HEK293T (cell line): ENCODE measurements at places on chromosomes 2 and 18.

DNA sequence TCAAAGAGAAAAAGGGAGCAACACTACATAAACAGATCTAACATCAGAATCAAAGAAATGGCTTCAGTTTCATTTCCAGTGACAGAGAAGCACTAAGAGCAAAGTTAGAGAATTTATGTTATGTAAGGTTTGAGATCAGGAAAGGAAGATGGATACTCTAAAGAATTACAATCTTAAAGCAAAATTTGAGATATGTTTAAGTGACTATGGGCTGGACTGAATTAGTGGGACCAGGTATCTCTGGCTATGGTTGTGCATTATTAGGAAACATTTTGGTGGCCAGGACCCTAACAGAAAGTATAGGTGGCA, 208.2 kb downstream of the CCDC178 start:
- no peak for DNase-seq

DNA sequence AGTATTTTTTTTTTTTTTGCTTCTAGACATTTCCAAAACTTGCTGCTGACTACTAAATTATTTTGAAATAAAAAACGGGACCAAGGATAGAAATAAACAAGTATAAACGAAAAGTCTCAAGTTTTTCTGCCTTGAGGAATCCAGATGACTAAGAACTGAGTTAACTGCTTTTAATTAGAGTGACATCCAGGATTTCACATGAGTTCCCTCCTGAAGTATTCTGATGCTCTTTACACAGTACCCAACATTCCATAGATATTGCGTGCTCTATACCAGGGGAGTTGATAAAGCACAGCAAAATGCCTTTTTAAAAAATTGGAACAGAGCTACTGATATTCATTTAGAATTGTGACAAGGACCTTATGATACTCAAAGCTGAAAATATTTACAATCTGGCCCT, 618.0 kb downstream of the CCDC85A start:
- DNase-seq: no peak

GRCh38 chr2:98822301-98823164, 91.6 kb upstream of the MGAT4A start:
- no peak for DNase-seq

DNA sequence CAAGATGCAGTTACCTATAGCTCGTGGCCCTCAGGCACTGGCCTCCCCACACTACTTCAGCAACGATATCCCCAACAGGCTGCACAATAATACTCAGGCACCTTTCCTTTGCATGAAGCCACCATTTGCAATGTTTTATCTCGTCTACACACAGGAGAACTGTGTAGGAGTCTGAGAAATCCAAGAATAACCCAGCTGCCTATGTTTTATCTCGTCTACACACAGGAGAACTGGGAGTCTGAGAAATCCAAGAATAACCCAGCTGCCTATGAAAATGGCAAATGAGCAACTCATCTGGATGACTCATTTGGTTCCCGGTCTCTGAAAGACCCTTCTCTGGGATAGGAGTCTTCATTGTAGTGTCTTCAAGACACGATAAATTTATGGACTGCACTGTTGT, 18.3 kb upstream of the LNPK start:
- DNase-seq: no peak

DNA sequence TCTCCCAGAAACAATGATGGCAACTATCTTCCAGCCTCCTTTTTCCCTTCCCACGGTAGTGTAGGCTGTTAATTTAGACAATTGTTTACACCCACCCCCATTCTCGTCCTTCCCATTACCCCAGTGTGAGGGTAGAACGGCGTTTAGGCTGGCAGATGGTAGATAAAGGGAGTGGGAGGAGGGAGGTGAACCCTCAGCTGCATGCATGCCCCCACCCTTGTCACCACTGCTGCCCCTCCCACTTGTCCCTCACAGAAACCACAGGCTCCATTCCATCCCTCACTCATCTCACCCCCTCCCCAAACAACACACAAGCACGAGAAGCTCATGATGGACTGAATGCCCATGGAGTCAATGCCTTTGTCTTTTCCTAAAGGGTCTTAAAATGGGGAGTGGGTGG, 107.9 kb upstream of the PARD3B start:
- DNase-seq: no peak

DNA sequence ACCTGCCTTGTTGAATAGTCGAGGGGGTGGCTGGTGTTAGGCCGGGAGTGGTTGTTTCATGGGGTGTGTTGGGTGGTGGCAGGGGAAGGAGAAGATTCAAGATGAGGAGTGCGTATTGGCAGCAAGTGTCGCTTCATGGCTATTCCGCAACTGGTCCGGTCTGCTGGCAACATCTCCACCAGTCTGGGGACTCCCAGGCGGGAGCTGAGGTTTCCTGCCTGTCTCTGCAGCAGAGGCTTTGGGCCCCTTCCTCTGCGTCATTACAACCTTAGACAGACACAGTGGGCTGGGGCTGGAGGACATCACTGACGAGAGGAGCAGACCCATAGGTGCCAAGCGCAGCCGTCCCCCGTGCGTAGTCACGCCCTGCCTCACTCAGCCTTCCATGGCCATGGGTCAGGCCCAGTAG, 64.0 kb upstream of the MCFD2 start:
- DNase-seq: no peak

DNA sequence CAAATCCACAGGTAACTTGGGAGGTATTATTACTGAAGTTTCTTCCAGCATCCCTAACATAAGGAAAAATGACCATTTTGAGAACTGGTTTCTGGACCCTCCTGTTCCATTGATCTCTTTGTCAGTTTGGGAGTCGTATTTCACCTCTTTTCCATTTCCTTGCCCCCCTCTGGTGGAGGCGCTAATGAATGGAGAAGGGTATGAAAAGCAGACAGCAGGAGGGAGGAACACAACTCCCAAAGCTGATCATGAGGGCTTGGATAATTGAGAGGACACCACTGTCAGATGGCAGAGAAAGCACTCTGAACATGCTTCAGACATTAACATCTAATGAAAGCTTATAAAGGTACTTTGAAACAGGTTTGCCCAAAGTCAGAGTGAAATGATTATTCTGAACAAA, 56.6 kb upstream of the TLK1 start:
- no peak for DNase-seq

DNA sequence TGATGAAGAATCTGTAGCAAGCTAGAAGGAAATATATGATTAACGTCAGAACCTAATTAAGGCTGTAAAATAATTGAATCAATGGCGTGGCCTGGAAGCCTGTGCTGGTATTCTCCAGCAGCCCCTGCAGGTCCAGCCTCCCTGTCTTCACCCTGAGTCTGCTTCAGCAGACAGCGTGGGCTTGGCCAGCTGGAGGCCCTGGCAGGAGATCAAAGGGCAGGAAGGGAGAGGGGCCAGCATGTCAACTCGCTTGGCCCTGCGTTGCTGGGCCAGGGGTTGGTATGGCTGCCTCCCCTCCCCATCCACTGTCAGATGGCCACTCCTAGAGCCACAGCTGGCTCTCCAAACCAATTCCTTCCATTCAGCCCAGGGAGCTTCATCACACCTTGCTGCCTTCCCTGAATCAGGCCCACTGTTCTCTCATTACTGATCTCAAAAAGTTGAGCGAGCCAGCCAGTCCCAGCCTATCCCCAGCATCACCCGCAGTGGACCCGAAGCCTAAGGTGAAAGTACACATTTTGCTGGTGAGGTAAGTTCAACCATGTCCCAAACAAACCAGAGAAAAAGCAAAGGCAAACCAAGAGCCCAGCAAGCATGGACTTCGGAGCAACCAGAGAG, 228.4 kb upstream of the AGAP1 start:
- no peak for DNase-seq

DNA sequence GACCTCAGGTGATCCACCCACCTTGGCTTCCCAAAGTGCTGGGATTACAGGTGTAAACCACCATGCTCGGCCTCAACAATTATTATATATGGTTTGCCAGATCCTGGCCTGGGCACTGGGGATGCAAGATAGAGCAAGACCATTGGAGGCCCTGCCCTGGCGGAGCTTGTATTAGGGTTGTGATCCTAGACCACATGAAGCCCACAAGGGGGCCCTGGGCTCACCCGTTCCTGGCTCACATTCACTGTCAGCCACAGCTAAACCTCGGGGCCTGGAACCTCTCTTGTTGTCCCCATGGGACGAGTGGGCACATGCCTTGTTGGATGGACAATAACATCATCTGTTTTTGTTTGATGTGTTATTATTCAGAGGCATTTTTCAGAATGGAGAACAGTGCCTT, 14.9 kb downstream of the HPCAL1 start:
- no peak for DNase-seq
